ENCODE measurements at places on chromosomes 2 and 18.

GRCh38 chr2:28824207-28824606, 13.6 kb downstream of the SPDYA start:
- DNase-seq: no peak

- DNase-seq: no peak
Observed at GRCh38 chr2:166181813-166182154, 54.0 kb upstream of the SCN1A start.

GRCh38 chr2:53111004-53111403, 656.6 kb upstream of the CHAC2 start:
- DNase-seq: no peak

DNA sequence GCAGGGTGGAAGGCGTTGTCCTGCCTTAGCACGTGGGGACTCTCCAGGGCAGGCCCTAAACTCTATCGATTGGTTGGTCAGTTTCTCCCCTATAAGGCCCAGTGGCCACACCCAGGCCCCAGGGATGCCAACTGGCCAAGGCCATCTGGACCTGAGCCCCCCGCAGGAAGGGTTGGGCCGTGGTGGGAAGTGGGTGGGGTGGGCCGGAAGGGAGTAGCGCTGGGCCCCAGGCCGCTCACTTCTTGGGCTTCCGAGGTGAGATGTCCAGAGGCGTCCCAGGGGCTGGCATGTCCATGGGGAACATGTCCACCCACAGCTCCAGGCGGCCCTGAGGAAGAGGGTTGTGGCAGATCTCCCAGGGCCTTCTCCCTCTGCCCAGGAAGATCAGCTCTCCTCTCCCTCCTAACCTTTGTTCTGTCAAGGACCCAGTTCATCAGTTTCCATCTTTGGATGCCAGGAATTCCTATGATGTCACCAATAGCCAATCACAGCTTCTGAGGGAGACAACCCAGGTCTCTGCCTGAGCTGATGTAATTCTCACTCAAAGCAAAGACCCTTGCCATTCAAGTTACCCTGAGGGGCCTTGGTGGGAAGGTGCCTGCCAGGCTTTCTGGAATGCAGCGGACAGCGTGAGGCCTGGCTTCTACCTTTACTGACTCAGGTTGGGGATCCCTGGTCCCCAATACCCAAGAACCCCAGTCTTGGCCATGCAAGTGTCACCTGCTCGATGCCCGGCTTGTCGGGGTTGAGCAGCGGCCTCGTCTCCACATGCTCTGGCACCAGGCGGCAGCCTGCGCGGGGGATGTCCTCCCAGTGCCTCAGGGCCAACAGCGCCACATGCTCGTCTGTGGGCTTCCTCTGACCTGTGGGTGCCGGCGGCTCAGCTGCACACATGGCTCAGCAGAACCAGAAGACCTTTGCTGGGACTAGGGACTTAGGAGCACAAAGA, 14.4 kb downstream of the OTOF start:
- no peak for DNase-seq

GRCh38 chr2:241064008-241064801, 37.9 kb downstream of the MTERF4 start:
- peak; percentile 43 for DNase-seq

DNA sequence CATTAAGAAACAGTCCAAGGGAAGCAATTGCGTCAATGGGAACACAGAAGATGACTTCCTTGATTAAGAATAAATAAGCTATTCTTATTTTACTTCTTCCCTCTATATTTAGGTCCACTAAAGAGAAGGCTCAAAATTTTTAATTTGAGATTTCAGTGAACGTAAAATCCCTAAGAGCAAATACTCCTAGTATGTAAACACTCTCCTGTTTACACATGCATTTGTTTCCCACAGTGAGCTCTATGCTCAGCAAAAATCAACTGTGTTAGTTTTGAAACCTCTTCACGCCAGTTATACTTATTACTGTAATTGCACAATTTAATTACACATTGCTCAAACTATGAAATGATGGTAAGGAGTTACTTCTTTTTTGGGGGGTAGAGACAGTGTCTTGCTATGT, 8.8 kb downstream of the SLC39A6 start:
- DNase-seq: no peak
